Stomach (tissue), 19 donors: ENCODE measurements at places on chromosomes 7 and 10.

- no peak for DNase-seq
These were observed 118.1 kb downstream of the INHBA start for GRCh38 chr7:41584746-41585145.

- DNase-seq, result no peak
These were observed 4.4 kb downstream of the LDB1 start for GRCh38 chr10:102115775-102116174.

DNA sequence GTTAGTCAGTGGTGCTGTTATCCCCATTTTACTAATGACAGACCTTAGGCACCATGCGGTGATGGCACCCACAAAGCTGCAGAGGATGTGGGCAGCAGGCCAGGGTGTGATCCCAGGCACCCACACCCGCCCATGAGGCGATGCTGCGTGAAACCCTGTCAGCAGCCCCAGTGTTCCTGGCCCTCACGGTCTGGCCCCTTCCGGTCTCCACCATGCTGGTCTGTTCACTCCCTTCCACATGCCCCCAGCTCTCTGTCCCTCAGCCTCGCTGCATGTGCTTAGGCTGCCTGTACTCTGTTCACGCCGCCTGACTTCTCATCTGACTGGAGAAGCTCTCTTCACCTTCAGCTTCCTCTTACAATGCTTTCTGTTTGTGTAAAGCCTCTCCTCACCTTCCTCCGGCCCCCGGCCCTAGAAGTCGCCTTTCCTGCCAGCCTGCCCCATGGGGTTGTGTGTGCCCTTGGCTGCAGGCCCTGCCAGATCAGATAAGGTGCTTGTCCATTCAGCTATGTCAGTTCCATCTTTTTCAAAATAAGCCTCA lies 17.6 kb upstream of the ORAI2 start:
- no peak for DNase-seq

DNA sequence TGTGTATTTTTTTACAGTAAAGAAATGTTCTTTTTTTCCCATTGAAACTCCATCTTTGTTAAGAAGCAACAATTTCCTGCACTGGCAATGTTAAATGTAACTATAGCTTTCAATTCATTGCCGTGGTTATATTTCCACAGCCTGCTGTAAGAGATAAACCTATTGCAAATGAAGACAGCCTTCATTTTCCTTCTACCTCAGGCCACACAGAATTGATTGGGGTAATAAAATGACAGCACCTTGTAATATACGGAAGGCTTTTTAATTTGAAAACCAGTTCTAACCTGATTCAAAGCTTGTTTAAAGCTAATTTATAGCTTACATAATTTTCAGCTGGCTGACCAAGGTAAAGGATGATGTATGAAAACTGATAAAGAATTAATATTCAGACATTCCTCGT lies 161.9 kb downstream of the PHF14 start:
- no peak for DNase-seq

DNA sequence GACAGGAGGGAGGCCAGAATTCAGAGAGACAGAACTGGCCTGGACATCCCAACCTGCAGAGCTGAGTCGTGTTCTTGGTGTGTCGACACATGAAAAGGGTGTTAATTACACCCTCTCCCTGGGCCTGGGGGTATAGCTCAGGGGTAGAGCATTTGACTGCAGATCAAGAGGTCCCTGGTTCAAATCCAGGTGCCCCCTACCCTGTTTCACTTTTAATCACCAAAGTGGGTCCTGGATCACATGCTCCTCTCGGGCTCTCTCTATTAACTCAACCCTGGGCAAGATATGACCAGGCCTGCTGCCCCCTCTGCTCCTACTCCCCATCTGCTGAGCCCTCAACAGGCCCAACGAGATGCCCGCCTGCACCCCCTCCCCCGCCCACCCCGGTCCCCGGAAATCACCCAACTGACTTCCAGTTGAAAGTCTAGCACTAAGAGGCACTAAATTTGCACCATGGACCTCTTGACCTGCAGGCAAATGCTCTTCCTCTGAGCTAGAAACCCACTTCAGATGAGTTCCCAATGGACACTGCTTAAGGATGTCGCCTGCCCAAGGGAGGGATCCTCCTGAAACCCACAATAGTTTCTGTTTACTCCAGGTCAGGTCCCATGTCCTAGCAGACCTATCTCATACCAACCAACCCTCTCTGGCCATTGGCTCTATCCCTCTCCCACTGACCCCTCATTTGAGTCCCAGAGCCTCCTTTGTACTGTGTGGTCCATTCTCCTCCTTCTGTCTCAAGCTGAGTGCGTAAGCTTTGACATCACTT lies 137.6 kb downstream of the ZNF467 start:
- DNase-seq, result no peak

DNA sequence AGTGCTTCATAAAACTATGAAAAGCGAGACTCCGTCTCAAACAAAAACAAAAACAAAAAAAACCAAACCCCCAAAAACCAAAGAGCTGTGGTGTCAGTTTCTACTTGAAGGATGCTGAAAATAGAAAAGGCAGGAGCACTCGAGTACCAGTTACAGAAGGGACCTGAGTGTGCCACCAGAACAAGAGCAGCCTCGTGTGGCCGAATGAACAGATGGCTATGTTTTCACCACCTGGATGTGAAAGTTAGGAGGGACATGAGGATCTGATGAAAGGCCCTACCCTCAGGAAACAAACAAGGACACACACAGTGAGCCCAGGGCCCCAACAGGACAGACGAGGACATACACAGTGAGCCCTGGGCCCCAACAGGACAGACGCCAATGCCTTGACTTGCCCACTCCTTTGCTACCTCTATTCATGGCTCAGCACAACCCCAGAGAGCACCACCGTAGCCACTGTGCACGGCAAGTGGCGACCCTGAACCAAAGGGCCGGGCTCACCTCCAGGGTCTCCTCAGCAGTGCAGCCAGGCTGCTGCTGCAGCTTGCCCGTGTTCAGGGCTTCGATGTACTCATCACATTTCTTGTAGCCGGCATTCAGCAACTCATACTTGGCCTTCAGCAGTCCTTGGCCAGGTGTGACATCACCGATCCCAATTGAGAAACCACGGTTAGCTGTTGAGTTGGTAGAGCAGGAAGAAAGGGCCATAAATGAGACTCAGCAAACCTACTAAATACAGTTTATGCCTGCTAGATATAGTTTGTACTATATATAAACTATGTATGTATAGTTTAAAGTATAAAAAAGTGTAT lies 24.9 kb downstream of the POLR3A start:
- no peak for DNase-seq

GRCh38 chr7:91398341-91398740 lies 134.1 kb downstream of the FZD1 start:
- peak; percentile 0 for DNase-seq

GRCh38 chr10:124307591-124307990 lies 111.1 kb downstream of the OAT start:
- no peak for DNase-seq

DNA sequence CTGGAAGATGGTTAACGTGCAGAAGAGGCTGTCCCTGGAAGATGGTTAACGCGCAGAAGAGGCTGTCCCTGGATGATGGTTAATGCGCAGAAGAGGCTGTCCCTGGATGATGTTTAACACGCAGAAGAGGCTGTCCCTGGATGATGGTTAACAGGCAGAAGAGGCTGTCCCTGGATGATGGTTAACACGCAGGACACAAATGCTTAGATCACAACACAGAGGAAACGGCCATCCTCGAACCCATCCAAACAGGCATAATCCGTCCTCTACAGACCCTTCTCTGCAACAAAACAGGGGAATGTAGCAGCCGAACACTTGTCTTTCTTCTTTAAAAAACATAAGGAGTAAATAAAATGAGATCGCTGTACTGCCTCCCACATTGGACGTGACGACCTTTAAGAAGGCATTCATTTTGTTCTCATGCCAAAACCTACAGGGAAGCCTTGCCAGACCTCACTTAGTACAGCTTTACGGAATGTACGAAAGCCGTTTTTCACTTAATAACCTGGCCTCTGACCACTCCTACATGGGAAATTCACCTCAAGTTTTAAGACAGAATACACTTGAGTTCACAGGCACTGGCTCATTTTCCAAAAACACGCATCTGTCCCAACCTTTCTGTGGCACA lies 245.2 kb downstream of the ZMYND11 start:
- DNase-seq, result peak; percentile 5

DNA sequence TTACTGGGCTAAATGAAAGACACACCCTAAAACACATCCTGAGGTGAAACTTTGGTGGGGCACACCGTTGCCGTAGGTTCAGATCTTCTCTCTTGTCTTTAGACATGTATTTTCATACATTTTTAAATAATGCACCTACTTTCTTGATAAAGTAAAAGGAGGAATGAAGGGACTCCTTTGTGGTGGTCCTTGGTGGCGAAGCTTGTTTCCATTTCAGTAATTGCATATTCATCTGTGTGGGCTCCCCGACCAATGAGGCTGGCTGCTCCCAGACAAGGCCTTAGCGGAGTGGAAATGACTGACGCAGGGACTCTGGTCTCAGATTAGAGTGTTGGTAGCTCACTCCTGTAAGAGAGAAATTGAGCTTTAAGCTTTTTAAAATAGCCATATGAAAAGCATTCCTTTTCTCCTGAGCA lies 815 bp downstream of the CCSER2 start:
- no peak for DNase-seq

DNA sequence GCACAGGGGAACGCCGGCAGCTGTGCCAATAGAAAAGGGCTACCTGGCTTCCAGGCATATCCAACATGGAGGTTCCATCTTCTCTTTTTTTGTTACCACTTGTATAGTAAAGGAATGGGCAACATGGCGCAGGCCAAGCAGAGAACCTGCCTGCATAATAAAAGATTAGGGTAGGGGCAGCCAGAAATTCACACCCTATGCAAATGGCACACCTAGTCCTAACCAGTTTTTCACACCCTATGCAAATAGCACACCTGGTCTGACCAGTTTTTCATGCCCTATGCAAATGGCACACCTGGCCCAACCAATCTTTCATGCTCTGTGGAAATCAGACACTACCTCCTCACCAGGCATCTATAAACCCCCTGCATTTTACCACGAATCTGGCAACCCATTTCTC lies 369.5 kb downstream of the IPMK start:
- peak; percentile 66 for DNase-seq

DNA sequence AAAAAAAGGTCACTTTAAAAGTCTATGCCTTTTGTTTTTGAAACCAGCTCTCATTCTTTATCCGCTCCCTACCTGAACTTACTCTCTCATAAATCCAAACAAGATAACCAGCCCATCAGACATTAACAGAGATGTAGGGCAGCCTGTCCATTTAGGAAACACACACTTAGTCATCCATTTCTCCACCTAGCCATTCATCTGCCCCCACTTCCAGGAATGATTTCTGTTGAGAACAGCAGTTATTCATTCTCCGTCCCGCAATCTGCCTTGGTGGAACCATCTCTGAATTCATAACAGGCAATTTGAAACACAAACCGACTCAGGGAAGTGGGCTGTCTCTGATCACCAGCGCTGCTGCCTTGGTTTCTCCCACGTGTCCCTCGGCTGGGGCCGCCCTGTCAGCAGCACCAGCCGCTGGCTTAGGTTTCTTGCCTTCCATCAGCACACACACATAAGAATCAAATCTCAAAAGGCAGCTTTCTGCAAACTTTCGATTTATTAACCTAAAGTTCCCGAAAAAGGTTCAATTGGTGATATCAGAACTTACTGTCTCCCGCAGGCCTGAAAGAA lies 528.2 kb upstream of the NRP1 start:
- DNase-seq, result no peak

DNA sequence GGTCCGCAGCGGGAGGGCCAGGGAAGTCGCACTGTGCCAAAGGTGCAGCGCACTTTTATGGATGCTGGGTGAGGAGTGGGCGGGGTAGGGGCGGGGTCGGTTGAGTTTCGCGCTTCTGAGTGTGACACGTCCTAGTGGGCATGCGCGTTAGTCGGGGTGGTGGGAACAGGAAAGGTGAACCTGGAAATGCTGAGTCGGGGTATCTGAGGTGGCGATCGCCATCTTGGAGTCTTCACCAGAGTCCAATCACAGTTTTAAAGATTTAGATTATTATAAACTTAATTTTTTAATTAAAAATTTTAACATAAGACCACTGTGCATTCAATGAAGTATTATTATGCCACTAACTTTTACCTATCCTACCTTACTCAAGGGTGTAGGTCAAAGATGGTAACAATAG lies 45.7 kb downstream of the ZNF138 start:
- no peak for DNase-seq

DNA sequence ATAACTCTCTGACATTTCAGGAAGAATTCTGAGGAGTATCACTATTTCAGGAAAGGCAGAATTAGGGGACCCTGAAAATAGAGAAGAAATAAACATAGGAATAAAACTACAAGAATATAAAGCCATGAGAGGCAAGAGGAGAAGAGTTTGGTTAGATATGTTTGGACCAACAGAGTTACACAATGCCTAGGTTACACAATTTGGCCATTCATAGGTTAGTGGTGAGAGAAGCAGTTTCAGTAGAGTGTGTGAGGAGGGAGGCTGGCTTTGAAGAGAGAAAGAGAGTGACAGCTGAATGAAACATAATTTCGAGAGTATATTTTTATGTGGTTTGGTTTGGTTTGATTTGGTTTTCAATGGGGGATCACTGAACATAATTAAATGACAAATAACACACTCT lies 783.2 kb upstream of the LRRN3 start:
- no peak for DNase-seq

- DNase-seq, result no peak
These were observed 227.5 kb upstream of the YAE1 start for GRCh38 chr7:39338716-39339115.

GRCh38 chr10:44178281-44178680 lies 206.6 kb downstream of the CXCL12 start:
- DNase-seq, result no peak

DNA sequence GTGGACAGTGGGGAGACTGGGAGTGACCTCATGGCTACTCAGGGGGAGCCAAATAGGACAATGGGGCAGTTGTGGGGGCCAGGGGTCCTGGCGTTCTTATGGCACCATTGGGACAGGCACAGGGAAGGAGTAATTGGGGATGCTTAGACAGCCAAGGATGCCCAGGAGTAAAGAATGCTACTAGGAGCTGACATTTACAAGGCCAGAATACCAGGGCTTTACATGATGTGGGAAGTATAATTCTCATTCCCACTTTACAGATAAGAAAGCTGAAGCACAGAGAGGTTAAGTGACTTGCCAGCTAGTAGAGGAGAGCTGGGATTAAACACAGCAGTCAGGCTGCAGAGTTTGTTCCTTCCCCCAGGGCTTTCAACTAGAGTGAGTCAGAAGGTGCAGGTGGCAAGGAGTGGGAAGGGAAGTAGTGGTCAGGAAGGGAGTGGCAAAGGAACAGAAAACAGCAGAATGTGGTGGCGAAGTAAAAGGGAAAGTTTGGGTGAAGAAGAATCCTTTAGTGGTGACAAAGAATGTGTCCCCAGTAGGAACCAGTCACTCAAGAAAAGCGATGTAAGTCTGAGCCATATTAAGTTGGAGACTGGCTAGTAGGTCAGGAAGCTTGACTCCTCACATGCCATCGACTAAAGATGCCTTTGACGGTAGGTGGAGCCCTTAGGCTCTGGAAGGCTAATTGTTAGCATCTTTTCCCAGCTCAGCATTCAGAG lies 32.8 kb downstream of the CPVL start:
- DNase-seq, result peak; percentile 60

- DNase-seq, result no peak
These were observed 628 bp downstream of the TAF6 start for GRCh38 chr7:100118388-100119071.

DNA sequence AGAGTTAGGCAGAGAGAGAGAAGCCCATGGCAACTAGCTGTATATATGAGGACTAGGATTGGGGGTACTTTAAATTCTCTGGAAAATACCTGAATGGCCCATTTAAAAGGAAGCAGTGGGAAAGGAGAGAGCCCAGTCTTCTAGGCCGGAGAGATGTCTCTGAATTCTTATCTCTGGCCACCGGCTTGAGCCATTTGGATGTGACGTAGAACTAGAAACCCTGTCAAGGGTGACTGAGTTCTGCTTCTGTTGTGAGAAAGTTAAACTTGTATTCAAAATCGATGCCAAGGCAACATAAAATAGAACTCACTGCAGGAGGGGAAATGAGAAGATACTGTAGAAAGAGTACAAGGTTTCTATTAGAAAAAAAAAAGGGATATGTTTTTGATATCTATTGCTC lies 6.3 kb upstream of the GSTK1 start:
- no peak for DNase-seq
